ENCODE measurements at places on chromosomes 13 and 19.

DNA sequence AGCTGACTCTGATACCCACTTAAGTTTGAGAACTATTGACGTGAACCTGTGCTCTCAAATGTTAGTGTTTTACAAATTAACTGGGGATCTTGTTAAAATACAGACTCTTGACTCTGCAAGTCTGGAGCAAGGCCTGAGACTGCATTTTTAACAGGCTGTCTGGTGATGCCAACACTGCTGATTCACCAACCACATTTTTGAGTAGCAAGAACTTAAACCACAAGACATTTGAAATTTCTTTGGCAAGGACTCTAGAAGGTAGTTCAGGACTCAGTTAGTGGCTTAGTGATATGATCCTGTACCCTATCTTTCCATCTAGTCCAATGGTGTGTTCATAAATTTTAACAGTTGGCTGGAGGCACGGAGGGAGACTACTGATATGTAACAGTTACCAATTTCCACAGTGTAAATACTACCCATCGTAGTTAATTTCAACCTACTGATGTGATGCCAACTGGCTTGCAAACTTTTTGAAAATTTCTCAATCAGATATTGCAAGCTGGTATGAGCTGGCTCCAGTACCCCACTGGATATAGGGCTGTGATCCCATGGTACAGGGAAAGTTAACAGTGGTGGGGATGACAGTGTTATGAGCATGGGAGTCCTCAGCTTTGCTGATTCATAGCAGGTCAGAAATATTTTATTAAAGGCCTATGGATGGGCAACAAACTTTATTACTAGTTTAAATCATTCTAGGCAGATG, 255.1 kb downstream of the TBC1D4 start:
- no peak for DNase-seq

GRCh38 chr19:6414793-6415590, 9.6 kb downstream of the KHSRP start:
- no peak for DNase-seq

GRCh38 chr19:39820696-39821095, 13.3 kb downstream of the DYRK1B start:
- no peak for DNase-seq

- no peak for DNase-seq
These were observed 3.1 kb downstream of the CDX2 start for GRCh38 chr13:27965740-27966640.

DNA sequence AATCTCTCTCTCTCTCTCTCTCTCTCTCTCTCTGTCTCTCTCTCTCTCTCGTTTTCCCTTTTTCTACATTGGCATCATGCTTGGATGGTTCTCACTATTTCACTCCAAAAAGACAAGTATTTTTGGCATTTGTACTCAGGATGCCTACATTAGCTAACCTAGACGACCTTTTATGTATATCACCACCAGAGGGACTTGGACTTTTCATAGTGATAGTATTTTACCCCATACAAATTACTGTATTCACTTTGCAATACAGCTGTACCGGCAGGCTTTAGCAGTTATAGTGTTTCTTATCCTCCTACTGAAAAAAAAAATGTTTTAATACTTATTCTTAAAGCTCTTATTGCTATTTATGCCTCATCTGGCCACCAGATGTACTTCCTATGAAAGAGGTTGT, 687.2 kb upstream of the KLHL1 start:
- no peak for DNase-seq

DNA sequence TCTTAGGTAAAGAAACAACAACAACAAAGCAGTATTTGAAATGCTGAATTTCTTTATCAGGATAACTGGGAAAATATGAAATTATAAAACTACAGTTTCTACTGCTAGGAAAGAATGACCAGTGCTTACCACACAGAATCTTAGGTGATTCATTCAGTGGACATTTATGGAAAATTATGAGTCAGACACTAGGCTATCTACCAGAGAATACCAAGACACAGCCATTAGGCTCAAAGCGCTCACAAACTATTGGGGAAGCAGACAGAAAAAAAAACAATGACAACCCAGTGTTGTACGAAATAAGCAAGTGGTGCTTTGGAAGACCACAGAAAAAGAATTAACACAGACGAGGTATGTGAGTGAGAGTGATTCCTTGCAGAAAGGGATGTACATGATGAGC, 1019.5 kb downstream of the PCDH9 start:
- DNase-seq: no peak

DNA sequence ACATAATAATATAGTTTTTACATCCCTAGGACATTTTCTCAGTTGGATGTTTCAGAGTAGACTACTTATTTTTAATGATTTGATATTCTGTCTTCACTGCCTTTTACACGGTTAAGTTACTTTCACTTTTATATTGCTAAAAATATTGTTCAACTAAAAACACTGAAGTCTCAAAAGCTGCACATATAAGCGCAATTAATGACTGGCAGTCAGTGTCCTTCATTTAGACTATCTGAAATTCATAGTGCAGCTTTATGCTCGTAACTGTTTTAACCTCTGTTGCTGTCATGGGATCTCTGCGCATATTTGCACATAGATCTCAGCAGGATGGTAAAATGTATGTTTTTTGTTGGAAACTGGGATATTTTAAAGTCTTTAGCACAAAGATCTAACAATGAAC, 864.3 kb downstream of the SLITRK6 start:
- DNase-seq: no peak

GRCh38 chr13:61965756-61966155, 550.1 kb upstream of the PCDH20 start:
- no peak for DNase-seq

GRCh38 chr19:1173159-1173844, 766 bp downstream of the SBNO2 start:
- peak; percentile 22 for DNase-seq

GRCh38 chr13:30934381-30934780, 1.9 kb downstream of the TEX26 start:
- no peak for DNase-seq

- DNase-seq: no peak
These were observed 15.6 kb downstream of the LSM4 start for GRCh38 chr19:18307271-18307681.

DNA sequence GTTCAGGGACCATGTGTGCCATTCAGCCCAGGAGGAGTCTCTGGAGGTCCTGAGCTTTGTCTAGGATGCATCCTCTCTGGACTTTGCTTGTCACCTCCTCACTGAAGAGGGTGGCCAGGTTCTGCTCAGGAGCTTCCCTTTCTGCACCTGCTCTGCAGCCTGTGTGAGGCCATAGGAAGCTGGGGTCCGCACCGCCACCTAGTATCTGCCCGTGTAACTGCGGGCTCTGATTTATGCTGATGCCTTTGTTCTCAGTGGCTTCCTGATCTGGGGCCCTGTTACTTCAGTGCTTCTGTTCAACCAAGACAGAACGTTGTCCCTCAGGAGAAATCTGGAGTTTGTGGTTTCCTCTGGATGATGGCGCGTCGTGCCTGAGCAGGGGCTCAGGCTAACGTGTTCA, 15.5 kb downstream of the ZNF610 start:
- no peak for DNase-seq

GRCh38 chr19:31318790-31319425, 30.3 kb downstream of the TSHZ3 start:
- DNase-seq: no peak

DNA sequence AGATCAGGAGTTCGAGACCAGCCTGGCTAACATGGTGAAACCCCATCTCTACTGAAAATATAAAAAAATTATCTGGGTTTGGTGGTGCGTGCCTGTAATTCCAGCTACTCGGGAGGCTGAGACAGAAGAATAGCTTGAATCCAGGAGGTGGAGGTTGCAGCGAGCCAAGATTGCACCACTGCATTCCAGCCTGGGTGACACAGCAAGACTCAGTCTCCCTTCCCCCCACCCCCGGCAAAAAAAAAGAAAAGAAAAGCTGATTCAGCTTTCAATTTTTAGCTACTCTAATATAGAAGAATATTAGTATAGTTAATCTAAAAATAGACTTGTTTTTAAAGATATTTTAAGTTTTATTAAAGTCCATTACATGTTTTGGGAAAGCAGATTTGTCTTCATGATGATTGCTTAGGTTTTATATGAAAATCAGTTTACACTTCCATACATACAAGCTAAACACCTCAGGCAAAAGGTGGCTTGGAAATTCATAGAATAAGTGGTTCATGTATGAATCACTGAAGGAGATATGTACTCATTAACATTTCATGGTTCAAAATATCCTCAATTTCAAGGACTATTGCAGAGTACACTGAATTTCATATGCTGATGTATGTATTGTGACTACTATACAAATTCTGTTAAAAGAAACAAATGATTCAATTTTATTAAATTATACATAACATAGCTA, 165.2 kb downstream of the TDRD3 start:
- DNase-seq: no peak

DNA sequence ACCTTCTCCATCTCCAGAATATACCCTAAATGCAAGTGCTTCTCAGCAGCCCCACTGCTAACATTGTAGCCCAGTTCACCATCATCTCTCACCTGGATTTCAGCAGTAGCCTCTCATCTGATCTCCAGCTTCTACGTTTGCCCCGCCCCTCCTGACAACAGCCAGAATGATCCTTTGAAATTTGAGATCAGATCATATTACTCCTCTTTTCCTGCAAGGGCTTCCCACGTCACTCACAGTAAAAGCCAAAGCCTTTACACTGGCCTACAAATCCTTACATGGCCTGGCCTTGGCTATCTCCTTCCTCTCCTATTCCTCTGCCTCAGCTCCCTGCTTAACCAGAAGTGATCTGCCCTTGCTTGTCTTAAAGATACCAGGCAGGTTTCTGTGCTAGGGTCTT, 94.3 kb upstream of the NBEA start:
- DNase-seq: no peak

DNA sequence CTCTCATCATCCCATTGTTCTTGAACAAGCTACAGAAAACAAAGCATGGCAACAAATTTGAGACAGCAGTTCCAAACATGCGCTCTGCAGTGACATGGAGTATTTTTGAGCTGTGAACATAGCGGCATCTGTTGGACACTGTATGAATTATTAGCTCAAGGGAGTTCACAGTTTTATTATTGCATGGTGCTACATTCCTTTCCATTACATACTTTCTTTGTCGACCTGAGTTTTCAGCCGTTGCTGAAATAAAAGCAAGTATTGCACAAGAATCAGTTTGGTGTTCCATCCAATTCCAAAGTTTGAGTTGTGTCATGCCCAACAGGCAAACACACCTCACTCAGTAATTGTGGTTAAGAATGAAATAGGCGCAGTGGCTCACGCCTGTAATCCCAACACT, 30.1 kb upstream of the METTL21C start:
- DNase-seq: no peak

- no peak for DNase-seq
These were observed 730 bp upstream of the ABCC4 start for GRCh38 chr13:95301968-95302393.

DNA sequence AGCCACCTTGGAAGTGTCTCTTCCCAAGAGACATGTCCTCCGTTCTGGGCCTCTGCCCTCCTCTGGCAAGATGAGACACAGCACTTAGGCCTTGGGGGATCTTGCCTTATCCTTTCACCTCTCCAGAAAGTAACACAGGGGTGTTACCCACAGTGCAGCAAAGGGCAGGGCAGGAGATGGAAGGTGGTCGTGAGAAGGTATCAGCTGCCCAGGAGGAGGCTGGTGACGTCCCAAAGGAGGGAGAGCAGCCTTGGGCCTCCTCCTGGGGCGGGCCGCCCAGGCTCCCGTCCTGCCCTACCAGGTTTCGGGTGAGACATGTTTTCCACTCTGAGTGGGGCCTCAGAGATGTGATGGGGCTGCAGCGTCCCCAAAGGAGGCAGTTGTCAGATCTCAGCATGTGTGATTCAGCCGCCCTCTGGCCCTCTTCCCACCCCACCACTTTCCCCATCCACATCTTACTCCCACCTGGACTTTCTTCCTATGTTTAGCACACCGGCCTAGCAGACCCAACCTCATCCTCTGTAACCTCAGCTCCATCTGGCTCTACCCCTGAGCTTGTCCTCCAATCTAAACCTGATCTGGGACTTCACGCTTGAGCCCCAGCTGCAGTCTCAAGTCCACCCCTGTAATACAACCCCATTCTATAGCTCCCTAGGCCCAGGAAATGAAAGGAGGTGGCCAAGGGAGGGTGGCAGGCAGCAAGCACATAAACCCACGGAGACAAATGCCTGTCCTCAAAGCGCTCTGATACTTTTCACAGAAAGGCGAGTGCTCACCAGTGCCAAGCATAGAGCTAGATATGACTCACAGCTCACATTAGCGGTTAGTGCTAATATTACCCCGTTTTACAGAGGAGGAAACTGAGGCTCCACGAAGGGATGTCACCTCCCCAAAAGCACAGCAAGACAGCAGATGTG, 9.3 kb downstream of the POU2F2 start:
- peak; percentile 75 for DNase-seq

DNA sequence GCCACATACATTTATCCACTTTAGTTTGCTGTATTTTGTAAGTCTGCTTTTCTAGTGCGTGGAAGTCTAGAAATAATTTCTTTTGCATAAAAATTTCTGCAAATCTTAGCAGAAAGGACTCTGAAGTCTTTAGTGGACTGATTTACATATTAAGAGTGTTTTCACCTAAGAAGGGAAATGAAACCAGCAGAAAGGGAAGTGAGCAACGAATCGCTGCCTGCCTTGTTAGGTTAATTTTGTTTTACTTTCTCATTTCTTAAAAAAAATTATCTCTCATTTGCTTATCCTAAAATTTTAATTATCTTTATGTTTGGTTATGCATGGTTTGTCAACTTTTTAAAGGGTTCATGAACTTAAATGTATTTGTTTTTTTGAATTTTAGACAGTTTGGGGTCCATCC, 767 bp upstream of the GPR18 start:
- DNase-seq: no peak

GRCh38 chr13:110426735-110427134, 119.7 kb downstream of the COL4A2 start:
- DNase-seq: no peak

DNA sequence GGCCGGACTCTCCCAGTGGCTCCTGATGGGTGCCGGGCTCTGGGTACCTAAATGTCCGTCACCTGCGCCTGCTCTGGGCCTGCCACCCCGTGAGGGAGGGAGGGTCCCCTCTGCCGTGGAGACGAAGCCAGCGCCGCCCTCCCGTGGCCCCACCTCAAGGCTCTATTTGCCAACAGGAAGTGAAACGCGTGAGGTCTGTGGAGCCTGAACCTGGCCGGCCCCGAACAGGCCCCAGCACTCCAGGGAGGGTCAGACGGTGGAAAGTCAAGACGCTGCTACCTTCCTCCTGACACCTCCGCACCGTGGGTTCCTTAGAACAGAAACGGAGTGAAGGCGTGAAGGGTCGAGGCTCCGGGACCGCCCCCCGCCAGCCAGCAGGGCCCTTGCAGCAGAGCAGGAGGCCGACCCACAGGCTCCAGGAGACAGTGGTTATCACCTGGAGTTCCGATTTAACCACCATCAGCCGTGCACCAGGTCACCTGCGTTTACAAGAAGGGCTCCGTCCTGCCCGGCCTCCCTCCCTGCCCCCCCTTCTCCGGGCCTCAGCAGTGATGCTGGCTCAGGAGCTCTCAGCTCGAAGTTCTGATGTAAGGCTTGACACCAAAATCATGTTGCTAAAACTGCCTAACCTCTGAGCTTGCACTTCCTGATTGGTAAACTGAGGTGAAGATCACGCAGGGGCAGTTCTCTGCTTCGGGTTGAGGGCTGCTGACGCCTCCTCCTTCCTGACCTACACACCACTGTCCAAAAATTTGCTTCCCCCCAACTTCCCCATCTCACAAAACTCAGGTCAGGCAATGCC, 50.9 kb upstream of the C13orf46 start:
- no peak for DNase-seq

- no peak for DNase-seq
These were observed 3.7 kb upstream of the ZNF225 start for GRCh38 chr19:44109458-44109857.

Measured in activated CD4-positive, alpha-beta T cell treated with anti-CD3 and anti-CD28 coated beads for 4 hours (primary cell).